ENCODE measurements at places on chromosomes 16 and 17. TPM values are rescaled to one million over a fixed set of nuclear protein-coding genes. Genes with fewer than 3 reads are reported as not detected.

DNA sequence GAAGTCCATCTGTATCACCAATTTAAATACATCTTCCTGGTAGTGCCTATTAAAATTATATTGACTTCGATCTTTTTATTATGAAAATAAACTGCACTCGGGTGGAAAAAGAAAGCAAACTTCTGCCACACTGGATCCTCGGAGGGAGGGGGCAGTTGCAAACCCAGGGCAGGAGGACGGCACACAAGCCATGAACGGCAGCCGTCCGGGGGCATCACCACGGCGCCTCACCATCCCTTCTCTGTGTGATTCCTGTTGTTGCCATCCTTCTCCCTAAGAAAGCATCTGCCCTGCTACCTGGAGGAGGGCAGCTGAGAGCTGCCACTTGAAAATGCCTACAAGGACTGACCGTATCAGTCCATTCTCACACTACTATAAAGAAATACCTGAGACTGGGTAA, 53.9 kb upstream of the ENPP7 start:
- no peak for DNase-seq

DNA sequence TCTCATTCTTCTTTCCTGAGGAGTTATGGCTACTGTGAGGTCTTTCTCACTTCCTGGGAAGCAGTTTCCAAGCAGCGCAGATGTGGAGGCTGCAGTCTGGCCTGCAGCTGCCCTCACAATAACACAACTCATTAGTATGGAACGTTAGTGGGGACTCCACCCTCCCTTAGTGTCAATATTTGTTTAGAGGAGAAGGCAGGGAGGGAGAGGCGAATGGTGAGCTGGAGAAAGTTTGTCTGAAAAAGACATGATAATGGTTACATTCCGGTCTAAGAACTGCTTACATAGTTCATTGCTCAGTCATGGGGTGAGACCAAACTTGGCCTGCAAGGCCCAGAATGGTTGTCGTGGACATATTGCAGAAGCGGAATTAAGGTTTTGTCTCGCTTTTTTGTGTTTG, 170.2 kb downstream of the HS3ST3B1 start:
- peak; percentile 90 for DNase-seq

Gene KIF2B
- polyA plus RNA-seq, result not detected

GRCh38 chr17:72624226-72624625, 468.3 kb downstream of the SLC39A11 start:
- no peak for DNase-seq

- peak; percentile 82 for DNase-seq
Measured at GRCh38 chr17:62791235-62791734, 16.8 kb downstream of the MARCHF10 start.

GRCh38 chr17:8818047-8818446, 18.9 kb upstream of the MFSD6L start:
- no peak for DNase-seq

DNA sequence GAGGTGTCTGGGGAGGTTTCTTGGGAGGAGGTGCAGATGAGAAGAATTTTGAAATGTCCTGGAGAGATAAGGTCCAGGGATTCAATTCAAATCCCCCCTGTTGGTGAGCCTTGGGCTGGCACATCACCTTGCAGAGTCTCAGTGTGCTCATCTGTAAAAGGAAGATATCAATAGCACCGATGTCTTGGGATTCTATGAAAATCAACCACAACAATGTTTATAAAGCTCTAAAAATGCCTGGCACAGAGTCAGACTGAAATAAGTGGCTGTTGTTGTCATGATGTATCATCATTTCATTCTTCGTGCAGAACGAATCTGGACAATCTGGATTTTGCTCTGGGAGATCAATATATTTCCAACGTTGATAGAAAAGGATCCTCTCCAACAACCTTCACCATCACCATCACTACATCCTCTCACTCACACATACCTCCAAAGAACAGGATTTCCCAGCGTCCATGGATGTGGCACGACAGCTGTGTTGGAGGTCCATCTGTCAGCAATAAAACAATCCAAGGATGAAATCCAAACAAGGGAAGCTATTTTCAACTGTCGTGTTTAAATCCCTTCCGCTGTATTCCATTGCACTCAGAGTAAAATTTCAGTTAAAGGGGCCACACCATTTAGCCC, 393.7 kb upstream of the DYNLRB2 start:
- no peak for DNase-seq

DNA sequence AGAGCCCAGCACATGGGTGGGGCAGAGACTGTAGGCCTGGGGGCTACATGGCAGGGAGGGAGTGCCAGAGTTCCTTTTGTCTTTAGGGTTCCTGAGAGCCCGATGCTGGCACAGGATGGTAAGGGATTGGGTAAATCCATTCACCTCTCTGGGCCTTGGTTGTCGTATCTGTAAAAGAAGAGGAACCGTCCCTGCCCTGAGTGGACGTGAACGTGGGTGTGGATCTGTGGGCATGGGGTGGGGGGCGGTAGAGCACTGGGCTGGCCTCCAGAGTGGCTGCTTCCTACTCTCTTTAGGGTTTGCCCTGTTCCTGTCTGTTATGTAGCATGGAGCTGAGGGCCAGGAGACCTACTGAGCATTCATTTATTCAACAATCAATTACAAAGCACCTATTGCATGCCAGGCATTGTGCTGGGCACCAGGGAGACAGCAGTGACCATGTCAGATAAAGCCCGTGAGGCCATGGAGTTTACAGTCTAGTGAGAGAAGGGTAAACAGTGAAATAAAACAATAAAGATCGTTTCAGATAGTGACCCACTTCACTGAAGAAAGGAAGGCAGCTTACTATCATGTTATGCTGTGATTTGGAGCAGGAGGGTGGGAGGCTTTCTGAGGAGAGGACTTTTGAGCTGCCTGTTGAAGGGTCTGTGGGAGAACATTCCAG, 13.1 kb upstream of the TCAP start:
- DNase-seq, result no peak

Gene ELMO3
- 0.56 TPM for polyA plus RNA-seq

DNA sequence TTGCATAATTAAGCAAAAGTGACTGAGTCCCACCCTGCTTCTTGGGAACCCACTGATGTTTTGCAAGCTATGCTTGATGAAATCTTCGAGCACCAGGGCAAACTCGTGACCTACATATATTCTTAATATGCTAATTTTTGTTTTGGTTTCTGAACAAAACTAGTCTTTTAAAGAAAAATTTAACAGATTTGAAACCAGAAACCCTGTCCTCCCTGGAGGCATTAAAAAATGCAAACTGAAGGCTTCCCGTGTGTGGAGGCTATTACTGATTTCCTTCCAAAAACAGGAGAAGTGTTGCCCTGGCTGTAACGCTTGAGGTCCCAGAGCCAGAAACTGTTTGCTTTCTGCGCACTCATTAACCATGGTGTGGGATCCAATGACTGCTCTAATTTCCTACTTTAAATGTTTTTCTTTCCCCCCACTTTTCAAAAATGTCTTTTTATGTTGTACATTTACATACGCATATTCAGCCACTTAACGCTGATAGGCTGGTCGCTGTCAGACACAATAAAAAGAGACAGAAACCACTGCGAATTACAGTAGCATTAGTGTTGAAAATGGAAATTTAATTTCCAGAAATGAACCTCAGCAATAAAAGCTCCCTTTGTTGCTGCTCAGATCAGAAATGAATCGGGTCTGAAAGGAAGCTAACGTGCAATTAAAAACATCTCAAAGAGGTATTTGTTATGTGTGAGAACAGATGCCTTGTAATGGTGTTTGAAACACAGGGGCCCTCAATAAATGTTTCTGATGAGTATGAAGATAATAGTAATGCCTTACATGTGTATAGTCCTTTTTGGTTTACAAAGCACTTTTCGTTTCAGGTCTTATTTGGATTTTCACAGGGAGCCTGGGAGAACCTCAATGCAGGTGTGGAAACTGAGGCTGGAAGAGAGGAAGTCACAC, 39.9 kb upstream of the IRX6 start:
- DNase-seq, result no peak

DNA sequence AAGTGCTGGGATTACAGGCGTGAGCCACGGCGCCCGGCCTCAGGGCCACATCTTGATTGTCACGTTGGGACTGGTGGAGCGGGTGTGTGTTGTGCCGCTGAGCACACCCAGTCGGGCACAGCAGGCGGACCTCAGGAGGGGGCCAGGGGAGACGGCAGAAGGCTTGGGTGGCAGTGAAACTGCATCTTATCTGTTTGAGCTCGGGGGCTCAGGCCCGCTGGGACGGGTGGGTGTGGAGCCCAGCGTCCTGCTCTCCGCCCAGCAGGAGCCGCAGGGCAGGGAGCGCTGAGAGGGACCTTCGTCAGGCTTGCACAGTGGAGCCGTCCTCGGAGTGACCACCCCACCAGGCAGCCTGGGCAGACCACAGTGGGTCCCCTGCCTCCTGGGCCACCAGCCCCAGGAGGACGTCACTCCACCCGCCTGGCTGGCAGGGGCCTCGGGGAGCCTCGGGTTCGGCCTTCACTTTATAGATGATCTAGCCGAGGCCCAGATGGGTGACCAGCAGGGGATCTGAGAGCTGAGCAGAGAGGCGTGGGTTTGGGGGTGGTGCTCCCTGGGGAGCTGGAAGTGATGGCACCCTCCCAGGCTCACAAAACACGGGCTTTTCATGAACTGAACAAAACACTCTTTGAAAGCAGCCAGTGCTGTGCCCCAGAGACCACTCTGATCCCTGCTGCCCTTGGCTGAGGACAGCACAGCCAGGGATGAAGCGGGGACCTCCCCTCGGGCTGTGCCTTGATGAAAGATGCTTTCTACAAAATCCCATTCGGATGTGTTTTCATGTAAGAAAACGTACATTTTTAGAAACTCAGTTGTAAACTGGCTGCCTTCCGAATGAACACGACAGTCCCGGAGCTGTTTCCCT, 181.1 kb downstream of the SEC14L1 start:
- no peak for DNase-seq

GRCh38 chr16:62105244-62105643, 69.0 kb upstream of the CDH8 start:
- no peak for DNase-seq

DNA sequence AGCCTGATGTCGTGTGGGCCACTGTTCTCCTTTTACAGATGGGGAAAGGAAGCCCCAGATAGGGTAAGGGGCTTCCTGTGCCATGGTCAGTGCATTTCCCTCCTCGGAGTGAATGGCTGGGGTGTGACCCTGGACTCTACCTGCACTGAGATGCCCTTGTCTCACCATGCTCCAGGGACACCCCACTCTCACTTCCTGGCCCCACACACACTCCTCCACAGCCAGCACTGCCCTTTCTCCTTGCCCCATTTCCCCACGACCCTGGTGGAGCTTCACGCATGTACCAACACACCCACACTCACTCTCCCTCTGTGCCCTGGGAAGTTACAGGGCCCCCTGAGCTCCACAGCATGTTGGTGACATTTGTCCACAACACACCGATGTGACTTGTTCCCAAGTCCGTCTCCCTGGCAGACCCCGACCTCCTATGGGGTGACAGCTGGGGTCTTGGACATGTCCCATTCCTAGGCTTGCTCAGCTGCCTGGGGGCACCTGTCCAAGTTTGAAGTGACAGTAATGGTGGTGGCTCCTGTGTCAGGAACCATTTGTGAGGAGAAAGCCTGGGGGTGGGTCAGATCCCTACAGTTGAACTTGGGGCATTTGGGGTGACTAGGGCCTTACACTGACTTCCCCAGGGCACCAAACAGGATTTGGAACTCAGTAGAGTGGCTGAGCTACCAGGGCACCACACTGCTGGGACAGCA, 47.4 kb downstream of the PECAM1 start:
- DNase-seq, result no peak

DNA sequence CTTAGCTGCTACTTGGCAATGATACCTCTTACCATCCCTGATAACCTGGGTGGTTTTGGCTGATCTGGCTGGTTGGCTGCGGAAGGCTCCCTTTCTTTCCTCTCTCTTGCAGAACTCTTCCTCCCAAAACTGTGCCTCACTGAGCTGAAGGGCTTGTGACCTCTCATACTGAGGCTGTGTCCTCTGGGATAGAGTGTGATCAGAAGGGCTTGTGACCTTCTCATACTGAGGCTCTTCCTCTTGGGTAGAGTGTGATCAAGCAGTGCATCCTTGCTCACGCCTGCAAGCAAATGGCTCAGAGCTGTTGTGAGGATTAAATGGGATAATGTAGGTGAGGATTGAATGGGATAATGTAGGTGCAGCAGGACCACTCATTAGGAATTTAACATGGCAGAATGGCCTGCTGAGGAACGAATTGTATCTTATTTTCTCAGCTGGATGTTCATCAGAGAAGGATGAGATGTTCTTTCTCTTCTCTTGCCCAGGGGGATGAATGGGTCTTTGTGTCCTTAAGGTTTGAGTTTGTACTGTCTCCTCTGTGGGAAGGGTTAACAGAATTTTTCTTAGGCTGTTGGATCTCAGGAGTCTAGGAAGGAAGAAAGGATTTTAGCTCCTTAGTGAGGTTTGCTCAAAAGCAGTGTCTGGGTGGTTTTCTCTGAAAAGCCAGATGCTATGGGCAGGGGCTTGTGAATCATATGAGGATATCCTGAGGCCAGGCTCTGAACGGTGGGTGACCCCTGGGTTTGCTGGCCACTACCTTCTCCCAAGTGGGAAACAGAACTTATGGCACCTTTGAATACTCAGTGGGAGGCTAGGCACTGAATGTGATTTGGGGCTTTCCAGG, 130.0 kb upstream of the HS3ST2 start:
- no peak for DNase-seq

Gene MVD
- polyA plus RNA-seq, result 9.6 TPM

Gene KRT16
- polyA plus RNA-seq, result 1.6 TPM

Gene TGFB1I1
- polyA plus RNA-seq, result 92.3 TPM
